GM10248 (cell line): ENCODE measurements at places on chromosomes 6 and 20.

GRCh38 chr6:4910037-4910760 lies 93.6 kb downstream of the RPP40 start:
- DNase-seq: no peak

GRCh38 chr6:68343901-68344300 lies 291.2 kb upstream of the ADGRB3 start:
- no peak for DNase-seq

- DNase-seq: no peak
These were observed 96.3 kb downstream of the GMPR start for GRCh38 chr6:16334671-16335070.

DNA sequence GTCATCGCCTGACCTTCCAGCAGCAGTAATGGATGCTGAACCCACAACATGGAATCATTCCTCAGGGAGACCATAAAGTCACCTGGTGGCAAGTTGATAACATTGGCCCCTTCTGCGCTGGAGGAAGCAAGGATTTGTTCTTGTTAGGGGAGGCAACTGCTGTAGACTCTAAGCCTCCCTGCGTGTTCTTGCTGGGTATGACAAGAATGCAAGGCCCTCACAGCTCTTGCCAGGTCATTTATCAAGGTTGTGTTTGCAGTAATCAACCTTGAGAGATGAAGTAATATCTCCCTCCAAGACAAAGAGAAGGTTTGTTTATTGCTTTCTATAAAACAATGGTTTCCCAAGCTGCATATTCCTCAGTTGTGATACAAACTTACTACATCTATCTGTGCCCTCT lies 80.9 kb downstream of the PERP start:
- DNase-seq: no peak

GRCh38 chr6:73074175-73074574 lies 151.1 kb downstream of the KHDC1L start:
- no peak for DNase-seq

DNA sequence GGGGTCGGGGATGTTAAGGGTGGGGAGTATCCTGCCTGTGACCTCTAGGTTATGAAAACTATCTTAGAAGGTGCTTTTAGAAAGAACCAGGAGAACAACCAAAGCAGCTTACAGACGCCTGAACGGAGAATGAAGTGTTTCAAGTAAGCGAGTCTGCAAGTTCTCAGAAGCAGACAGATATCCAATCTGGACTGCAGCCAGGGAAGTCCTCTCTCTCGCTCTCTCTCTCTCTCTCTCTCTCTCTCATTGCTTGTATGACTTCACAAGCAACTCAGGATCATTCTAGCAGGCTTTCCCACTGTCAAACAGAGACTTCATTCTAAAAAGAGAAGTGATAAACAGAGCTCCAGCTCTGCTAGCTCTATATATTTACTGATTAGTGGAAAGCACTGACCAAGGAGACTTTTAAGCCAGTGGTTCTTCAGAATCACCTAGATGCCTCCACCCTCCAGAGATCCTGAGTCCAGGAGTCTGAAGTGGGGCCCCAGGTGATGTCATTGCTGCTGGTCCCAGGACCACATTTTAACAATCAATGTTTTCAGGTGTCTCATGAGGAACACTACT lies 6.0 kb downstream of the TCF21 start:
- no peak for DNase-seq

GRCh38 chr6:142339113-142339512 lies 37.3 kb downstream of the ADGRG6 start:
- DNase-seq: no peak

DNA sequence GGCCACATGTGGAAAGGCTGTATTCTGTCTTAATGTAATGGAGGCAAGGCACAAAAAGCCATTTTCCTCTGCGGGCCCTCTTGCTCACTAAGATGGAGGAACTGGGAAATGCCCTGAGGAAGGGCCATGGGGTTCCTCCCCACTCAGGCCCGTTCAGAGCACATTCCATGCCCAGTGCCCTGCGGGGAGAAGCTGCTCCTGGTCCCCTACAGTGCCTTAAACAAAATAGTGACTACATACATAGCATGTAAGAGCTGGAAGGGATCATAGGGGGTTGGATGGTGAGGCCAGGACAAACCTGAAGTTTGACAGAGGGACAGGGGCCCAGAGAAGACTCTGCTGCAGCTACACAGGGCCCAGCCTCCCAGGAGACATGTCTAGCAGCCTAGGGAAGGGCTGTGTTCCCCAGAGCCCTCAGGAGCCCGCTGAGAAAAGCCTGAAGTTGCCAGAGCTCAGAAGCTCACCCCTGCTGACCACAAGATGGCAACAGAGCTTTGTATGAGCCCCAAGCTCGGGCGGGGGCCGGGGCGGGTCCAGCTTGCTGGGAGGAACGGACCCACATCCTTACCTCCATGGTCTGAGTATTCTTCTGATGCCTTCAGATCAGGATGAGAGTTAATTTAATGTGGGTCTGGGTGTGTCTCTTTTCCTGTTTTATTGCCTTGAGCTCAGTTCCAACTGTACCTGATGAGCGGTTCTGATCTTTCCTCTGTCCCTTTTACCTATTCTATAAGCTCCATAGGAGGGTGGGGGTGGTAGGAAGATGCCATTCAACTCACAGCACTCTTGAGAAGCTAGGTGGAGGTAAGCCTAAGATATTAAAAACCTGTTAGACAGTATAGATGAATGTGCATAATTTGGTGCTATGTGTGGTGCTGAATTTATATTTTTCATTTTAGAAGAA lies 242.9 kb downstream of the CDC5L start:
- peak; percentile 47 for DNase-seq

DNA sequence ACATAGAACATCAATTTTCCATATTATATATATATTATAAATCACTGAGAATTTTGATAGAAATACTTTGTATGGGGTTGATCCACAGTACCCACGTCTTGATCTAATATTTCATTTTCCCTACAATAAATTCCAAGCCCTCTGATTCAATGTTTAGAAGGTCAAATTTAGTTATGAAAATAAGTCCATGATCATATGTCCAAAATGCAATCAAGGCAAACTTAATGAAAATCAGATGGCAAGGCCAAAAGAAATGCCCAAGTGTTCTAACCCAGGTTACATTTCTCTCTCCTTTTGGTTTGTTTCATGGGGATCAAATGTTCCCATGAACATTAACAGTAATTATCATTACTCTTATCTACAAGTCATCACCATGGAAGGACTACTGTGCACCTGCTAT lies 203.8 kb downstream of the KIF16B start:
- DNase-seq: no peak

DNA sequence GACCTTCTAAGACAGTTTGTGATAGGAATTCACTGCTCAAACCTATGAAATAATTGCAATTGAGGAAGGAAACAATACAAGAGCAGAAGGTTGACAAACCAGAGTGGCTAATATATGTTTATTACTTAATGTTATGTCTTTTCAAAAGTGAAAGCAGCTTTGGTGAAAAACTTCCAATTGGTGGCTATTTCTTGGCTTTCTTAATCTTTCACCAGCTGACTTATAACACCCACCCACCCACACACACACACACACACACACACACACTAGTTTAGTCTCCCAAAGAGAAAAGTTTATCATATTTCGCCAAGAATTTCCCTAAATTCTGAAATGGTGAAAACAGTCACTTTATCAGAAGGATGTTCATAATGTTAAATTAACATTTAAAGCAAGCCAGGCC lies 583.5 kb downstream of the EYS start:
- no peak for DNase-seq

- DNase-seq: no peak
These were observed 275.9 kb downstream of the SAMD5 start for GRCh38 chr6:147784371-147784770.

DNA sequence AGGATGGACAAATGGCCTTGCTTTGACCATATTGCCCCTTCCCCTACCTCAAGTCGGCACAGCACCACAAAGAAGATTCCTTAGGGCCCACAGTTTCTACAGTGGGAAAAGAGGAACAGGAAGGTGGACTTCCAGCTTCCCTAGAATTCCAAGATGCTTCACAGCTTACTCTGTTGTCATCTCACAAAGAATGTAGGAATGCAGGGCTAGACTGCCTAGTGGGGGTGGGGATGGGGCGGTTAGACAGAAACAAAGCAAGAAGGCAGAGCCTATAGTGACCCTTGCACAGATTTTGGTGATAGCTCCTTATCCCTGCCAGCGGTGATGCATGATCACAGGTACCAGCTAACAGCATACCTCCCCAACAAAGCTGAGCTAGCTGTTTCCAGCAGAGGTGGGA lies 607.6 kb upstream of the MAN1A1 start:
- no peak for DNase-seq

DNA sequence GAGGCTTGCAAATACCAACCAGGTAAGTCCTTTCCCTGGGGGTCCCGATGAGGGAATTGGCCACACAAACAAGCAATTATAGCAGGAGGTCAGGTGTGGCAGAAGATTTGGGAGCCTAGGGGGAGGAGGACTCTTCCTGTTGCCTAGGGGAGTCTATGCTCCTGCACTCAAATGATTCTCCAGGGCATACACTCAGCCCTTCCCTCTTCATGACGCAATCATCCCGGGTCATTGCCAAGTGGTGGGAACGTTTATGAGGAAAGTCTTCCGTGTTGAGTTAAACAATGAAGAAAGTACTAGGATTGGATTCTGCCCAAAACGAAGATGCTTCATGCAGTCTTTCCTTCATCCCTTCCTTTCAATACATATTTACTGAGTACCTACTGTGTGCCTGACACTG lies 186.5 kb upstream of the TSHZ2 start:
- DNase-seq: no peak

GRCh38 chr20:35173576-35174192 lies 1.8 kb downstream of the PROCR start:
- no peak for DNase-seq

DNA sequence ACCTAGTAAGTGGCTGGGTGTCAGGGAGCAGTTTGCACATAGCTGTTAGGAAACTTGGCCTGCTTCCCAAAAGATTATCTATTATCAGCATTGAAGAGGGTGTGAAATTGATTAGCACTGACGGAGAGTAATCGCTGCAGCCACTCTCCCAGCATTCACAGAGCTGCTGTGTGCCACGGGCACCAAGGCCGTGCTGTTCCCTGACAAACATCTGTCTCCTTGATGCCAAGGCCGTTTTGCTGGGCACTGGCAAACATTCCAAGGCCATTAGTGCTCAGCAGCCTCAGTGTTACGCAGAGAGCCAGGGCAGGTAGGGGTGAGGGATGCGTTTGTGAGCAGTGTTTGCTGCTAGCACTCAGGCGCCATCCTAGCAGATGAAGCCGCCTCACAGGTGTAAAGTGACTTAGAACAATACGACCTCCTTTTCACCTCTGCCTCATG lies 57.7 kb upstream of the VSTM2L start:
- no peak for DNase-seq

GRCh38 chr6:95690328-95690727 lies 113.0 kb downstream of the MANEA start:
- DNase-seq: no peak

GRCh38 chr20:57474205-57474604 lies 50.7 kb downstream of the CTCFL start:
- no peak for DNase-seq
